T-cell (primary cell): ENCODE measurements at places on chromosomes 7 and 10. TPM values are rescaled to one million over a fixed set of nuclear protein-coding genes. Genes with fewer than 3 reads are reported as not detected.

The CDCA7L gene
- 31.1 TPM for total RNA-seq

The FAS gene
- total RNA-seq = 20.5 TPM

The SP8 gene
- total RNA-seq = 0.18 TPM

The FXYD4 gene
- total RNA-seq = not detected

The DYNC1I1 gene
- total RNA-seq = 0.16 TPM

DNA sequence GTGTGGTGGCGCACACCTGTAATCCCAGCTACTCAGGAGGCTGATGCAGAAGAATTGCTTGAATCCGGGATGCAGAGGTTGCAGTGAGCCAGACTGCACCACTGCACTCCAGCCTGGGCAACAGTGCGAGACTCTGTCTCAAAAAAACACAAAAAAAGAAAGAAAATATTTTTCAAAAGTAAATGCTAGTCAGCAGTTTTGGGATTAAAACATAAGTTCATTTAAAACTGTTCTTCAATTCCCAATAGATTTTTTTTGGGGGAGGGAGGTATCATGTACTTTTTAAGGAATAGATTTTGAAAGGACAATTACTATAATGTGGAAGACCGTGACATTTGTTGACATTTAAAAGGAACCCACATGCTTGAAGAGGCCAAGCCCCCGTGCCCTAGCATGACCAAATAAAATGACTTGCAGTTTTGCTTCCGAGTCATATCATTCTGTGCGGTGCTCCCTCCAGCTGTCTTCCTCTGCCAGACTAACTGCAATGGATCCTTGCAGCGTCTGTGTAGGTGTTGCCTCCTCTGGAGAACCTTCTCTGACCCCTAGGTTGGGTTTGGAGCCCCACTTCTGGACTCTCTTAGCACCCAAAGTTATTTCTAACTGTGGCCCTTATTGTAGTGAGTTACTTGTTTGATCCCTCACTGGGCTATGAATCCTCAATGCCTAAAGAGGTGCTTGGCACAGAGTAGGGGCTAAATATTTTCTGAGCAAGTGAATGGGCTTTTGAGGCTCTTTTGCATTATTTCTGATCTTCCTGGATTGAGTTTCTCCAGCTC, 17.4 kb upstream of the HPS1 start:
- no peak for DNase-seq

DNA sequence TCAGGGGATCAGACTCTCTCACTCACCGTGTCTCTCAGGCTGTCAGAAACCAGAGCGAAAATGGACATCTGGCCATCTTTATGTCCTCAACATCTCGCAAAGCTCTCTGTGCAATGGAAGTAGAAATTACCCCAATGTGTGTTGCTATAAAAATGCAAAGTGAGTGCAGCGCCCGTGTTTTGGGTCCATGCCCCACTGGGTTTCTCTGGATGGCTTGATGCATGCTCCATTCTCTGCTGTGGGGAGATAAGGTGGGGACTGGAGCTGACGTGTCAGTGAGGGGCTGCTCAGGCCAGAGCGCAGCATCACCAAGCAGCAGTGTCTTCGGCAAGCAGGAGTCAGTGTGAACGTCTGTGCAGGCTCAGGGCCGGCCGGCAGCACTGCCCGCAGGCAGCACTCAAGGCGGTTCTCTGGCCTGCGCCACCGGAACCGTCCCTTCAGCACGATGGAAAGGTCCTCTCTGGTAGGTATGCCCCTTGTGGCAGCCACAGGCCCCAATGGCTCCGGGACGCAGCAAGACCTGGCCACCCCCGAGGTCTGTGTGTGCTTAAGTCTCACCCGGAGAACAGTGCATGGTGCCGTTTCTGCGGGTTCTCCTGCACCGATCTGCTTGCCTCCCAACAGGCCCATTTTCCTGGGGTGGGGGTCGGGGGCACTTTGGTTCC, 30.2 kb downstream of the WDR86 start:
- no peak for DNase-seq

- no peak for DNase-seq
These were observed 40.3 kb downstream of the PPIF start for GRCh38 chr10:79387466-79387973.

DNA sequence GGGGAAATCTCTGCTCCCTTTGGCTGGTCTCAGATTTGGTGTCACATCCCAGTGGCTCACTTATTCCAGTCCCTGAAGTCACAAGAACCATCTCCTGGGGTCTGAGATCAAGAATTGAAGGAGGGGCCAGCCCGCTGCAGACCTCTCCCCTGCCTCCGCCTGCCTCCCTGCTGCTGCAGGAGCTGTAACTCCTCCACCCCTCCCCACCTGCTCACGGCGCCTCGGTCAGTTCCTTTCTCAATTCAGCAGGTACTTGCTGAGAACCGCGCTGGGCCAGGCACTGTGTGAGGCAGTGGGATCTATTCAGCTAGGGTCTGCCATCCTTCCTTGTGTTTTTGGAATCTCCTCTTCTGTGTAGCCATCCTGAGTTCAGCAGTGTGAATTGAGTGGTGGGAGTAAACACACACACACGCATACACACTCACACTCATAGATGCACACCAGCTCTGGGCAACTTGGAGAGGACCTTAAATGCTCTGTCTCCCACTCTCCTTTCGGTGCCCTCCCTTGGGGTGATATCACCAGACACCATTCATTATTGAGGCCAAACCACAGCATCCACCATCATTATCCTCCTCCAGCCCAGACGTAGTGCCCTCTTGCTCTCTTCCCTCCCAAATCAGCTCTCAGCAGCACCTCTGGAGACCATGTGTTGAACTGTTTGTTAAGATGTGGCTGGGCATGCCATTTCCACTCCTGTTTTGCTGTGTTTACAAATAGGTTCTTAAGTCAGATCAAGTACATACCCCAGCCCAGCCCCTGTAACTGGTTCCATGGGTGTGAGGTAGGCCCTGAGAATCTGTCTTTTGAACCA, 22.0 kb upstream of the ANKRD2 start:
- DNase-seq = no peak

DNA sequence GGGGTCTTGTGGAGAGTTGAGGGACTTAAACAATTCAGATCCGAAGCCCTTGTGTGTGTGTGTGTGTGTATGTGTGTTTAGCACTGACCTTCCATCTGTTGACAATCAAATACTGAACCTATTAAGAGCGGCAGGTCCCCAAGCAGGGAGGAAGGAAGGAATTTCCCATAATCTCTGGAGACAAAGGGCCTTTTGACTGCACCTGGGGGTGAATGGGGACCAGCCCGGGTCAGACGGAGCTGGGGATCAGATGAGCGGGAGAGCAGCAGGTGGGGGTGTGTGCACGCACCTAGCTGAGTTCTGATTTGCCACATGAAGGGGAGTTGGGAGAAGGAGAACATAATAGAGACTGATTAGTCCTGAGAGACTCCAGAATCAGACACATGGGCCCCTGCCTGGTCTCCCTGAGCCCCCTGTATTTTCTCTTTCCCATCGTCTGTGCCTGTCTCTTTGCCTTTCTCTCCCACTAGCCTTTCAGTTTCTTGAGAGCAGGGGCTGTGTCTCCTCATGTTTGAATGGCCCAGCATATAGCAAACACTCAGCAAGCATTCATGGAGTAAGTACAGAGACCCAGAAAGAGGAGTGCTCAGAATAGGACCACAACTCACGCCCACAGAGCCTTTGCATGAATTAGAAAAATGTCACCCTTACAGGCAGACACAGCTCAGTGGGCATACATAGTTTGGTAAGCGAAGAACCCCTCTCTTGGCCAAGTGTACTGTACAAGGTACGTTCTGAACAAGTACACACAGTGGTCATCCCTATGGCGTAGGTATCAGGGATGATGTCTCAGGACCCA, 288.3 kb upstream of the HABP2 start:
- DNase-seq = no peak

DNA sequence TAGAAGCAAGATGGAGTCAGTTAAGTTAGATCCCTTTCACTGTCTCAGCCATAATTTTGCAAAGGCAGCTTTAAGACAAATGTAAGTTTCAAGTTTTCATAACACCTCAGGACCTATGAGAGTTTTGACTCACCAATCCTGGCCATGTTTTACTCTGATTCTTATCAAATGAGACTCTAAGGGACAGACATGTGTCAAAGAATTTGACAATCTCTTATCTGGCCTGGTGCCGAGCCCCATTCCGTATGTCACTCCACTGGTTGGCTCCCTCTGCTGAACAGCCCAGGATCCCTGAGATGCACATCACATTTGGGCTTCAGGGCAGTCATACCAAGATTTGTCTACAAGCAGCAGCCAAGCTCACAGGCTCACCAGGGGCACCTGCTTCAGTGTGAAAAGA, 187.6 kb upstream of the STK17A start:
- DNase-seq = no peak

DNA sequence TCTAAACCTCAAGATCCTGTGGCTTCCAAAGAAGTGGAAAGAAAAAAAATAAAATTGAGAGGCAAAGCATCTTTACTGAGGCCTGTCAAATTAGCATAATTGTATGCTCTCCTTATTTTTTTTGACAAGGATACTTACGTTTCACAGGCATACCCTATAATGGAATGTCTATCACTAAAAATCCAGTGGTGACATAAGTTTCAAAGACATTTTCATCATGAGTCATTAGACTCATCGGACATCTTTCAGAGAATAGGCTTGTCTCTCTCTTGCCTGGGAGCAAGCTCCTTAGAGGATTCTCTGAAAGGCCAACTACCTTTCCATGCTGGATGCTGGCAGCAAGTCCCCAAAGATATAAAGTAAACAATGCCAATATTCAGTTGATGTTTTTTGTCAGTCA, 380.7 kb upstream of the STEAP1 start:
- DNase-seq = no peak

- DNase-seq = no peak
These were observed 9.6 kb upstream of the MYPN start for GRCh38 chr10:68099736-68100135.

DNA sequence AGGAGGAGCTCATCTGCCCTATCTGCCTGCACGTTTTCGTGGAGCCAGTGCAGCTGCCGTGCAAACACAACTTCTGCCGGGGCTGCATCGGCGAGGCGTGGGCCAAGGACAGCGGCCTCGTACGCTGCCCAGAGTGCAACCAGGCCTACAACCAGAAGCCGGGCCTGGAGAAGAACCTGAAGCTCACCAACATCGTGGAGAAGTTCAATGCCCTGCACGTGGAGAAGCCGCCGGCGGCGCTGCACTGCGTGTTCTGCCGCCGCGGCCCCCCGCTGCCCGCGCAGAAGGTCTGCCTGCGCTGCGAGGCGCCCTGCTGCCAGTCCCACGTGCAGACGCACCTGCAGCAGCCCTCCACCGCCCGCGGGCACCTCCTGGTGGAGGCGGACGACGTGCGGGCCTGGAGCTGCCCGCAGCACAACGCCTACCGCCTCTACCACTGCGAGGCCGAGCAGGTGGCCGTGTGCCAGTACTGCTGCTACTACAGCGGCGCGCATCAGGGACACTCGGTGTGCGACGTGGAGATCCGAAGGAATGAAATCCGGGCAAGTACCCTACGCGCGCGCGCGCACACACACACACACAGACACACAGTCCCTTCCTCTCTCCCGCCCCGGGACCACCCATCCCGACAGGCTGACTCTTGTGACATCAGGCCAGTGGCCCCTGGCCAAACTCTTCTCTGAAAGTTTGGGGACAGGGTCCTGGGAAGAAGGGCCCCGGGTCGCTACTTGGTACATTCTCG, 538 bp downstream of the TRIM8 start:
- DNase-seq = peak; percentile 69

GRCh38 chr10:23375366-23375765, 30.8 kb upstream of the C10orf67 start:
- DNase-seq = no peak

DNA sequence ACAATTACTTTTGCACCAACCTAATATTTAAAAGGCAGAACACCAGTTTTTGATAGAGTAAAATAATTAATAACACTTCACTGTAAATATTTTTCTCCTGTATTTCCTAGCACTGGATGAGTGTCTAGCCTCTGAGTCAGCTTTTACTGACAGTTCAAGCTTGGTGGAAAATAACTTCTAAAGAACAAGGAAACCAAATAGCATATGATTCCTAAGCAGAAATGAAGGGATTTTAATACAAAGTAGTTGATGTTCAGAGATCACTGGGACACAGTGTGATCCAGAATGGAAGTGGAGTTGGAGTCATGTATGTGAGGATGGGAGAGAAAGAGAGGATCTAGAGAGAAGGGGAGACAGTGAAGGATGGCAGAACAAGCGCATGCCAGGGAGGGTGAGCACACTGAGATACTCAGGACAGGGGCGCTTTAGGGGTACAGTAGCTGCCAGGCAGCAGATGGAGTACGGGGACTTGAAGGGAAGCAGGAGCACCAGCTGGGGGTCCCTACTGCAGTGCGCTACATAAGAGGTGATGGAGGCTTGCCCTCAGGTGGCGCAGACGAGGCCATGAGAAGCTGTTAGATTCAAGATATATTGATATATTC, 117.9 kb upstream of the KLF6 start:
- DNase-seq = no peak

DNA sequence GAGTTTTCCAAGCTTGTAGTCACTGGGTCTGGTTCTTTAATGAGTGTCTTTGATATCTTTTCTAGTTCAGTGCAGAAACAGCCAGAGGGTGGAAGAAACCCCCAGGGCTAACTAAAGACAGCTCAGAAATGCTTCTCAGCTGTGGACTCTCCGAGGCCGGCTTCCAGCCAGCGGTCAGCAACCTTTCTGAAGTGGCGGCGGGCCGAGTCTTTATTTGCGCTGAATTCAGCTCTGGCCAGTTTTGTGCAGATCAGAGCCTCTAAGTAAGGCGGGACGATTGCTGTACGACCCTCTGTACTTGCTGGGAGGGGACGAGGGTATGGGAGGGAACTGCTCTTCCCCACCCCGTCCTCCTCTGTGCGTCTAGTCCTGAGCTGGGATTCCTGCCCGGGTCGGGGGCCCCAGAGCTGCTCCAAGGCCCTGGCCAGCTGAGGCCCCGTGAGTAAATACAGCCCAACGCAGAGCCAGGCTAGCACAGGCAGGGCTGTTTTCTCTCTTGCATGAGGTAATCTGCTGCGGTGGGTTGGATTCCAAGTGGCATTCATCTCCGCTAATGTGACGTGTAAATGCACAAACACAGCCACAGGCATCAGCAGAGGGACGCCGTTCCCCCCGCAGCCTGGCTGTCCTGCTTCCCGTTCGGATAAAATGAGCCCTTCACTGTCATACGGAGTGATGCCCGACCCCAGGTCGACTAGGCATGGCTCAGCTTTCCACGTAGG, 159.8 kb downstream of the PIP4K2A start:
- DNase-seq = no peak
